ENCODE measurements at places on chromosomes 3 and 15.

- DNase-seq: no peak
These were observed 117.2 kb downstream of the ADCY5 start for GRCh38 chr3:123331651-123332050.

DNA sequence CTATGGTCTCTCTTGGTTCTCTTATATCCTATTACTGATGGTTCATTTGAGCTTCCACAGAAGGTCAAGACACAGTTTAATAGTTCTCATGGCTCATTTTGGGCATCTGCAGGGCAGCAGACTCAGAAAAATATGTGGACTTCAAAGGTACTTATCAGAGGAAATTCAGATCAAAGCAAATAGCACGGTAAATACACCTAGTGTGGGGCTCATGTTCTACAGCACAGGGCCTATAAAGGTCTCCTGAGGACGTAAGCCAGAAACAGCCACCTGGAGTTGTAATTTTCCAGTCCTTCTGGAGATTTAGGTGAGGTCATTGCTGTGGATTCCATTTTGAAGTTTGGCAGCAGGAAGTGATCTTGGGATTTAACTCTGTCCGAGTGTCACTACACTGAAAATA is 134.5 kb upstream of the SGO1 start:
- no peak for DNase-seq

GRCh38 chr3:147312786-147313280 is 93.5 kb downstream of the ZIC4 start:
- DNase-seq: no peak

- peak; percentile 89 for DNase-seq
These were observed 4.7 kb downstream of the LRRC15 start for GRCh38 chr3:194364652-194365434.

GRCh38 chr3:179072100-179072438 is 460 bp upstream of the ZMAT3 start:
- peak; percentile 34 for DNase-seq

DNA sequence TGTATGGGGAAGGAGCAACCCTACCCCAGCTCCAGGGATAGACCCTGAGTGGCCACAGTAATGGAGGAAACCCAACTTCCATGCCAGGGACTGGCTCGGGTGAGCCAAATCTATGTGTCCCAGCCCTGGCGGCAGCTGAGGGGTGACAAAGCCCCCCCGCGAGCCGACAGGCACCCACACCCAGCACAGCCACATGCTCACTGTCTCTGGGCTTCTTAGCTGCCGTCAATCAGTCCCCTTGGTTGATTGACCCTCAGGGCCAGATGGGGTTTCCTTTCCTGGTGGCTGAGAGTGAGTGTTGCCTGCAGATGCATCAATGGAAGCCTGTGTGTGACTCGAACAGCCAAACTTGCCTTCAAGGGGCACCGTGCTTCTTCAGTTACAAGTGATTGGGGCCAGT is 2.1 kb upstream of the OCA2 start:
- no peak for DNase-seq

- no peak for DNase-seq
These were observed 3.0 kb upstream of the ANO10 start for GRCh38 chr3:43624619-43625305.

DNA sequence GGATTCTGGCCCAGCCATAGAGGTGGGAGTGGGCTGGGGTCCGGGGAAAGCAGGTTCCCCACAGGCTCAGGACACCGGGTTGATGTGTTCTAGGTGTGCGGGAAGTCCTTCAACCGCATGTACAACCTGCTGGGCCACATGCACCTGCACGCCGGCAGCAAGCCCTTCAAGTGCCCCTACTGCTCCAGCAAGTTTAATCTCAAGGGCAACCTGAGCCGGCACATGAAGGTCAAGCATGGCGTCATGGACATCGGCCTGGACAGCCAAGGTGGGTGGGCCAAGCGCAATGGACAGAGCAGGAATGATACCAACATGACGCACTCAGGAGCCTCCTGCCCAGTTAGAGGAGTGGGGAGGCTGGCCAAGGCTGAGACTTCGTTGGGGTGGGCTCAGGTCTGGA is 28.2 kb downstream of the IDH2 start:
- no peak for DNase-seq

- DNase-seq: peak; percentile 23
These were observed 16.0 kb downstream of the SEC61A1 start for GRCh38 chr3:128068156-128068620.

DNA sequence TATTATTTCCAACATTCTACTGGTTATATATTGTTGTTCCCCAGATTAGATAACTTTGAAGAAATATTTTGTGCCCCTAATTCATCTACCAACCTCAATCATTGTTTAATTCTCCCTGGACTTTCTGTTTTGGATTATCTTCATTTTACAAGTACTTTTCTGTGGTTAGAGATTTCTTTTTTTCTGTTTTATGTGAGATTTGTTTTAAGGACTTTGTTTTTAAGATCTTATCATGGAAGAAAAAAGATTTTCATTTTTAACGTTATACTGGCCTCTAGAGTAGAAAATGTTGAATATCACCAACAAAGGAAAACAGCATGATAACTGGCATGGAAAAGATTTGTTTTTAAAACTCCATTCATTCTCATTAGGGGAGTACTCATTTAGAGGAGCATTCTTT is 210.9 kb upstream of the KCNMB2 start:
- peak; percentile 15 for DNase-seq

DNA sequence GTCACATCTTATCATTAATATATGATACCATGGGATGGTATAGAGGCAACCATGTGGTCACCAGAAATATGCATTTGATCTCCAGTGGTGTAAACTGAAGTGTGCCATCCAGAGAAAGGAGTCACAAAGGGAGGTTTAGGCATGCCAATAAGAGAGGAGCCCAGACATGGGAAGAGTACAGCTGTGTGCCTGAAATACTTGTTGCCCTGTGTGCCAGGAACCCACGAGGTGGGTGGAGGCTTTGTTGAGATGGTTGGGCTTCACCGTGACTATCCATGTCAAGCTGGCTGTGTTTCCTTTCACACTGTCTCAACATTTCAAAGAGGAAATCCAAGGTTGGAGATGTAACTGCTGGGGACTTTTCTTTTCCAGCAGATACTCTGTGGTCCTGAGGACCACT is 43.5 kb downstream of the CACNA2D3 start:
- no peak for DNase-seq

- no peak for DNase-seq
These were observed 53.9 kb upstream of the KLF13 start for GRCh38 chr15:31272558-31273257.

- no peak for DNase-seq
These were observed 40.3 kb downstream of the MINAR1 start for GRCh38 chr15:79472446-79472845.

GRCh38 chr3:46496746-46497555 is 825 bp upstream of the RTP3 start:
- no peak for DNase-seq

DNA sequence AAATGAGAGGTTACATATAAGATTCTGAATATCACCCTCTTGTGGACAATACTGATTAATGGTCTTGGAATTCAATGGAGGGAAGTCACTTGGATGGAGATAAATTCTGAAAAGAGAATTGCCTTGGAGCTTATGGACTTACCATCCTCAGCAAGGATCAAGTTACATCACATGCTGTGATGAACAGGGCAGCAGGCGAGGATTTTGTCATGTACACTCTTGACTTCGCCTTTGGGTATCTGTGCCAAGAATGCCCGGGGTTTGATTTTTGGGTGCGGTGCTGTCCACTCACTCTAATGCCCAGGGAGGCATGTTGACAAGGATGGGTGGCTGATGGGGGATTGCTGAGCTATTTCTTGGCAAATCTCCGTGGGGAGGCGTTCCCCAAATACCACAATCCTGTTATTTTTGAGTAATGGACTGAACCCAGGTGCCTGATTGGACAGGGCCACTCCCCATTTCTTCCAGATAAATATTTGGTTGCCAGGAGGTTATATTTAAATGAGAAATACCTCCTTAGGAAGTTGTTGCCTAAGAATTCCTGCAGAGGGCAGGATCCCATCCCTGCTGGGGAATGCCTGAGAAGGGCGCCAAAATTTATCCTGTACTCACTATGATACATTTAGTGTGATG is 96.3 kb downstream of the TPRG1 start:
- no peak for DNase-seq

- DNase-seq: no peak
These were observed 13.9 kb downstream of the HDGFL3 start for GRCh38 chr15:83193721-83194120.

DNA sequence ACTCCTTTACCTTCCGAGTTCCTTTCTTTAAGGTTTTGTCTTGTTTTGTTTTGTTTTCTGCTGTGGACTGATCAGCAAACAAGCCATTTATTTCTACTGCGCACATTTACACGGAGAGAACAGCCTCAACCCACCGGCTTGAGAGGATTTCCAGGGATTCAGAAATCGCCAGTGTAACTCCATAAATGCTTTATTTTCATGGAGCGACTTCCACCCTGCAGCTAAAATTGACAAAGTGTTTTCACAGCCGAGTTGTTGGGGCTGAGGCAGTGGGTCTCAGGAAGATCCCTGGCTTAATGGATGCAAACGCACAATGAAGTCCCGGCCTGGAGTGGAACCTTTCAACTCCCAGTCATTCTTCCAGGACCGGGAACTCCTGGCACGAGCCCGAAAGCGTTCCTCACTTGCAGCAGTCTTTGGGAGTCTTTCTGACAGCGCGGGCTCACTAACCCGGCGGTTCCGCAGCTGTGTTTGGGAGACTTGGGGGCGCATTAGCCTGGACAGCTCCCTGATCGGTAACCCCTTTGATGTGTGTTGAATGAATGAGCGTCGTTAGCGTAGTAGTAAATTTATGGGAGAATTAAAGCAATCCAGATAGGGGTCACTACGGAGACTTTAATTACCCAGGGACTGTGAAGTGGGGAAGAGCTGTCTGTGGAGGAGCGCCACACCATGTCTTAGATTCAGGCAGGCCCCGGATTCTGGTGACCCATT is 785 bp upstream of the MYRIP start:
- no peak for DNase-seq

- no peak for DNase-seq
These were observed 30.3 kb upstream of the MGA start for GRCh38 chr15:41629883-41630282.

DNA sequence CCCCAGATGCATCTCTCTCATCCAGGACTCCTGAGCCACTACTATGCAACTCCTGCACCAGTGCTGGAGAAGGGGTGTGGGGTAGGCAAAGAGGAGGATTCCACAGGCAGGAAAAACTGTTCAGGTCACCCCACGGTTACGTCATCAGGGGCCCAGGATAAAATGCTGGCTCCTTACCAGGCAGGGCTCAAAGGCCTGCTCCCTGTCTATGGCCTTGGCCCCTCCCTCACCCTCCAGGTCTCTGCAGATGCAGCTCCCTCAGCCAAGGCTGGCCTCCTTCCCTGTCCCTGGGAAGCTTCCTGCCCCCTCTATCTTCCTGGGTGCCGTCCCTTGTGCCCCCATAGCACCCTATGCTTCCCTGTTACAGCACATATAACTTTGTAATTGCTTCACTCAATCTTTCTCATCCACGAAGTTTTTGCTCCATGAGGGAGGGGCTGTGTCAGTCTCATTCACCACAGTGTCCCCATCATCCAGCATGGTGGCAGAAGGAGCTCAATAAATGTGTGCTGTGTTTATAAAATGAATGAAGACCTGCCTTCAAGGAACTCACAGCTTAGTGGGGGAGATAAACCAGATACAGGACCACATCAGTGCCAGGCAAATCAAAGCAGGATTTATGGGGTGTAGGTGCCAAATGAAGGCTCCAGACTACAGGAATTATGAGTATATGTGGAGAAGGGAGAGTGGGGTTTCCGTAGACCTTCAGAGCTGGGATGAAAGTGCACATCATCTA is 18.6 kb downstream of the KBTBD13 start:
- DNase-seq: no peak

DNA sequence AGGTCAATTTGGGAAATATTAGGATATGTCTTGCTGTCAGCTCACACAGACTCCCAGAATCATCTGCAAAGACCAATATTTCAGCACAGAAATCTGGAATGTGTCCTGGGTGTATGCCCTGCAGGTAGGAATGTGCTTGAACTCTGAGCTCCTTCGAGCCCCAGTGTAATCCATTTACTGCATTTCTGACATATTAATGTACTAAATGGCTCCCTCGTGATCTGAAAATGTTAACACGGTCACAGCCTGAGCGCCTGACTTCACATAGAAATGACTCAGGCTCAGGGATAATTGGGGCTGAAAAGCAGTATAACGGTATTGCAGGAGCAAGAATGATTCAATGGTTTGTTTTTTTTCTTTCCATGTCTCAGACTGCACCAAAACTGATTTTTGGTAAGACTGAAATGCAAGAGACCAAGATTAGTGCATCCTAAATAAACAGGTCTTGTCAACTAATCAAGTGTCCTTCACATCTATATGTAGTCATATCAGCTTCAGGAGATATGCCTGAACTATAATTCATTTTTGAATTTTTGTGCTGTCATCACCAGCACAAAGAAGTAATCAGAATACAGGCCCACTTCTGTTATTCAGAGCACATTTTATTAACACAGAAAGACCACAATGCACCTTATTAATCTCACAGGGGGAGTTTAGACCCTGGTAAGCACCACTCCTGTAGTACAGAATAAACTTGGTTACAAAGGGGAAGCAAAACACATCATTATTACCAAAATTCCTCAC is 49.8 kb downstream of the DCLK3 start:
- no peak for DNase-seq

GRCh38 chr3:65560133-65560532 is 478.6 kb downstream of the MAGI1 start:
- no peak for DNase-seq

DNA sequence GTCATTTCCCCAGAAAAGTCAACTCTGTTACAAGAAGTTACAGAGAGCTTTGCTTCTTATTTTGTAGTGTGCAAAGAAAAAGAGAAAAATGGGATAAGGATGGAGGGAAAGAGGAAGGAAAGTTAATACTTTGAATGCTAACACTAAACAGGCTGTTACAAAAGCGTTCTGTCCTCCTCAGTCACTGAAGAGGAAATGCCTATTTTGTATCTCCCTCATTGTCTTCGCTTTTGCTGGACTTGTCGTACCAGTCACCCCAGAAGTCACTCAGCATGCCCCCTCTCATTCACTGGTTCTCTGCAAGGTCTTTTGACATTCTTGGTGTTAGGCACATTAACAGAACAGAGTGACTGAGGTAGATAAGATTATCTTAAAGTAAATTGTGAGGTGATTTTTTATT is 129.6 kb downstream of the ALCAM start:
- no peak for DNase-seq

DNA sequence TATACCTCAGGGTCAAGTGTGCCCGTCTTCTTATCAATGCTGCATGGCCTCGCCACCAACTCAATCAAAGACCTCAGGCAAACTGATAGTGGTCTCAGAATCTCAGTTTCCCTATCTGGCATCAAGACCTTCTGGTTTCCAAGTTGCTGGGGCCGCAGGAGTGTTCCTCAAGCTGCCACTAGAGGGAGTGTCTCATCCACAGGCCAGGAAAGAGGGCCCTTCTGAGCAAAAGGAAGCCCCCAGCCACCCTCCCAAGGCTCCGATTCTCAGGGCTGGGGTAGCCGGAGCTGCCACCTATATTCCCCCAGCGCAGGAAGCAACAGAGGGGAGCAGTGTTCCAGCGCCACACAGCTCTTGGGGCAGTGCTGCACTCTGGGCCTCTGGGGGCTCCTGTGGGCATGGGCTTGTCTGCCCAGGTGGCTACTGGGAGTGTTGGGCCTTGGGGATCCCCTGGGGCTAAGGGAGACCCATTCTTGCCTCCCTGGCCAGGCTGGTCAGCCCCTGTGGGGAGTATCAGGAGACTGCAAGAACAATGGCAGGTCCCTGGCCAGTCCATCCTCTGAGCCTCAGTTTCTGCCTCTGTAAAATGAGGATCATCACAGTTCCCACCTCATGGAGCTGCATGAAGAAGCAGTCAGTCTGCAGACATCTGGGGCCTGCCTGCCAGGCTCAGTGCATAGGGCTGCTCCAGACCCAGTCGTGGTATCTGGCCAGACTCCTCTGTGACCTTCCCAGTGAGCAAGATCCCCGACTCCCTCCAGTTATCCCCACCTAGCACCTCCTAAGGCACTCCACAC is 23.4 kb upstream of the SEC13 start:
- no peak for DNase-seq

Data from NCI-H1105 (cell line).